ENCODE measurements at places on chromosomes 2 and 18.

DNA sequence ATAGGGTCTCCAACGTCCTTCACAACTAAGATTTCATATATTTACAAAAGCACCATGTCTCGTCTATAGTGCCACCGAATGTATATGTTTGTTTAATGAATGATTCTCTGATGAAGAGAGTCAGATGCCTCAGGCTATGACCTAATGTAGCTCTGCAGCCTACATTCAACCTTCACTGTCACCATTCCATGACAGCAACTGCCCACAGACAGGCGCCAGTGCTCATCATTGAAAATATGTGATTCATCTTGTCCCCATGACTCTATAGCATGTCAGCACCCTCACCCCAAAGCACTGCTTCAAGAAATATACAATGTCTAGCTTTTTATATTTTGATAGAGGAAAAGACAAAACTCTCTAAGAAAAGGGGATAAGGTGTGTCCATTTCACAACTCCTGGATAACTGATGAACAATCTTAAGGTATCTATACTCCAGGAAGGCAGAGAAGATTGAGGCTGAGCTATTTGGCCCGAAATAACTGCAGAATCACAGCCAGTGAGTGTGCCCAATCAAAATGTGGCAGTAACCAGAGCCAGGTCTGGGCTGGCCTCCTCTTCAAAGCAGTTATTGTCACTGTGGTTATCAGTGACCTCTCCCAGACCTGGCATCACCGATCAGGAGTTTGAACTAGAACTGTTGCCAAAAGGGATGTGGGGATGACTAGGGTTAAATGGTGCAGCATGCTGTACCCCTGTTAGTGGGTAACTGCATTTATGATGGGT, 246.6 kb downstream of the SETBP1 start:
- no peak for DNase-seq

DNA sequence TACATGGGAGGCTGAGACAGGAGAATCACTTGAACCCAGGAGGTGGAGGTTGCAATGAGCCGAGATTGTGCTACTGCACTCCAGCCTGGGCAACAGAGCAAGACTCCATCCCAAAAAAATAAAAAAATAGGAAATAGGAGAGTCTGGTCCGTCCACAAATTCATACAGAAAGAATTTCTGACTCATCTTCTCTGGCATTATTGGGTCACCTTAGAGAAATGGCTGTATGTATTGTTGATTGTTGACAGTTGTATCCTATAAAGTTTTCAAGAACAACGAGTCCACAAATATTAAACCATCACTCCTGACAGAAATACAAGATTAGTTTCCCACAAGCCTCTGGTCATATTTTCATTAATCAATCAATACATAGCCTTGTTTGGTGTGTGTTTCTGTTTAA, 20.4 kb downstream of the RBM43 start:
- DNase-seq: no peak

DNA sequence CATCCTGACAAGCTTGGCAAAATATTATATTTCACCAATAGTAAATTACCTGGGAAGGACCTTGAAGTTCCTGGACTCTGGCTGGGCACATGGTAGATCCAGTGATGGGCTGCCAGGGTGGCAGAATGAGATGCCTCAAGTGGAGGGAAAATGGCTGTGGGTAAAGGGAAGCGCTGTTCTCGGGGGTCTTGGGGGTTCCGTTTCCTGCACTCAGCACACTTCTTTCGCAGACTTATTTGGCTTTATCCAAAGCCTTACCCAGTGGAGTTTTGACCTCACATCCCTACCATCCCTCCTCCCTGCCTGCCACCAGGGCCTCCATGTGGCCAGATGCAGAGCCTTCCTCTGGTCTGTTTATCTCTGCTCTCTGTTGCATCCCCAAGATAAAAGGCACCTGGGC, 654.9 kb upstream of the HS6ST1 start:
- no peak for DNase-seq

DNA sequence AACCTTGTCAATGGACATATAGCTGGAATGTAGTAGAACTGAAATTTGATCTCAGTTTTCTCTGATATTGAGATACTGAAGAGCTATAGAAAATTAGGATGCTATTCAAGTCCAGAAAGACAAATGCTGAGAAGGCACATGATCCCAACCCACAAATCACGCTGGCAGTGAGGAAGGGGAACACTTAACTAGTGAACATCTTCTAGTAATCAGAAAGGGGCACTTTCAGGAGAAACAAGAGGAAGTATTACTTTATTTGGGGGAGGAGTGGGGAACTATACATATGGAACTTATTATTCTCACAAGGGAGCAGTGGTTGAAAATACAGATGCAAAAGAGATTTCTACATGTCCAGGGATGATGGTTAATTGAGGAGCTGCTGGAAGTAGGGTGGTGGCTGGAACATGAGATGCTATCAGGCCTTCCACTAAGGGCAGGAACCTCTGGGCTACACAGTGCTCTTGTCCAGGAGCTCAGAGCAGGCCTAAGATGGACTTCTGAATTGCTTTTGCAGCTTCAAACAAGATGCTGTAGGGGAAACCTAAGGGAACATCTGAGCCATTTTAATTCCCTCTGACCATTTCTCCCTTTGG, 79.3 kb downstream of the TGFA start:
- no peak for DNase-seq

GRCh38 chr2:131413148-131413747, 49.3 kb upstream of the RAB6D start:
- DNase-seq: no peak

GRCh38 chr2:185638771-185639170, 99.8 kb upstream of the FSIP2 start:
- DNase-seq: no peak

DNA sequence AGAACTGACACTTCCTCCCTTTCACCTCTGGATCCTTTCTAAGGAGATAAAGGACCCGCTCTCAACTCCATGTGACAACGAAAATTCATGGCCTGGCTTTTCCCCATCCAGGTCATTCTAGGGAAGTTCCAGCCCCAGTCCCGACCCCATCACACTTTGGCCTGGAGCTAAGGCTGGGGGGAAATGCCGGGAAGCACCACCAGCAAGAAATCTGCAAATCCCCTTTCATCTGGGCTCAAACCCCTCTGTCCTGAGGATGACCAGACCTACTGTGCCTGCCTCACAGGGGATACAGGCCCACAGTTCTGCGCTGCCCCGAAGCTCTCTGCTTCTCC, 1.3 kb downstream of the SIX2 start:
- DNase-seq: no peak

DNA sequence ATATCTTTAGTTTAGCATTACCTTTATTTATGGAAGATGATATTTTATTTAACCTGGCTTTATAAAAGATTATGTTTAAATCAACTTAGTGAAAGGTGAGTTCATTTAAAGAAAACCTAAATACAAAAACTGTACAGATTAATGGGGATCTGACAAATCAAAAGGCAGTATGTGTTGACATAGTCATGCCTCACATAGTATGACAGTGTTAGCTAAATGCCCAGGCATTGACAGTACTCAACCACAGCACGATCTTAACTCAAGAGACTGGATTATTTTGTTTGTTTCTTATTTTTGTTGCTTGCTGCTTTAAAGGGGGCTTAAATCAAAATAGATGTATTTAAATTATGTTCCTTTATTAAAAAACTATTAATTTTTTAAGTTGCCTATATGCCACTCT, 7.8 kb downstream of the DOK6 start:
- no peak for DNase-seq

DNA sequence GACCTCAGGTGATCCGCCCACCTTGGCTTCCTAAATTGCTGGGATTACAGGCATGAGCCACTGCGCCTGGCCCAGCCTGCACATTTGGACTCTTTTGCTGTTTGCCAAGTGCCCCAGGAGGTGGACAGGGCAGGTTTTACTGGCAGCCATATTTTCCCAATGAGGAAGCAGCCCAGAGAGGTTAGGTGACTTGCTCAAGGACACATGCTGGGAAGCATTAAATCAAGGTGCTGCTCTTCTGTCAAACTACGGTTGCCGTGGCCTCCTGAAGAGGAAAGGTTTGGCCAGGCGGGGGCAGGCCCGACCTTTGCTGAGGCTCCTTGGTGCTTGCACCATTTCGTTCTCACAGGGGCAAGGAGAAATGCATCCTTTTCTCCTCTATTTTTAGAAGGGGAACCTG, 44.0 kb downstream of the DNMT3A start:
- no peak for DNase-seq

- no peak for DNase-seq
Measured at GRCh38 chr2:217160978-217161973, 301.4 kb upstream of the TNP1 start.

DNA sequence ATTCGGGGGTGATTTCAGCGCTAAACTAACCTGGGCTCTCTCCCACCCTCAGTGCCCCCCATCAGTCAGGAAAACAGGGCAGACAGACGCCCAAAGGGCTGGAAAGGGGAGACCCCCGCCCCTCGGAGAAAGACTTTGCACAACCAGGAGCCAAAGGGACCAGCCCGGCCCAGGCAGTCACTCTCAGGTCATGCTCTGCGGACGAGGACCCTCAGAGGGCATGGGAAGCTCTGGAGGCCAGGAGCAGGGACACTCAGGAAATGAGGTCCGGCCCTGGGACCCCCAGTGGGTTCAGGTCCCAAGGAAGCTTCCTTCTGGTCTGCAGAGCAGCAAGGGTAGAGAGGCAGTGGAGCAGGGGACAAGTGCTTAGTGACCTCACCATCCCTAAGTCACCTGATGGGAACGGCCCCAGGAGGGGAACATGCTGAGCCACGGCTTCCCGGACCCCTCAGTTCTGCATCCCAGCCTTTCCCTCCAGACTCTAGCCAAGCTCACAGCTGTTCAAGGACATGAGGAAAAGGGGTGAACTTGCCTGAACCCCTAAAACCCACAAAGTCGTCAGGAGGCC, 88.0 kb upstream of the GPC1 start:
- DNase-seq: no peak

DNA sequence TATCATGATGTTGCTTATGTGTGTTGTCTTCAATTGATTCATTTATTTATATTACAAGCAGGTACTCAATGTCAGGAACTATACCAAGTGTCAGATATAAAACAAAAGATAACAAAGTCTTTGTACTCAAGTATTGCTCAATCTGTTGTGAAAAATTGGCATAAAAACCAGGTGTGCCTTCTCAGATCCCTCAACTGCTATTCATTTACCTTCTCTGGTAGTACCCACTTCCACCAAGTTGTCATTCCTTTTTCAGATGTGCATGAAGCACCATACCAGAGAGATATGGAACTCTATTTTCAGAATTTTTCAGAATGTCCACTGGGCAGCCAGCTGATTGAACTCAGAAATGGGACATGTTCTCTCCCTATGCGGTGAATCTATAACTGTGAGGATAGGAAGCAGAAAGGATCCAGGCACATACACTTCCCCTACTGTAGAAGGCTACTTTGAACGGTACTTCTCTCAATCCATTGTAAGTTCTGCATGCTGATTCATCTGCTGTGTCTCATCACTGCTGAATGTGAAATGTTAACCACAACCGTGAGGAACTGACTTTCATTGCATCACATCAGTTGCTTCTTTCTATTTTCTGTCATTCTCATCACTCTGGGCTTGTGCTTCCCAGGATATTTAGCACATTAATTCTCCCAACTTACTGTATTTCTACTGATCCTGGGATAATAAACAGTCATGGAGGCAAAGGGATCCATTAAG, 1621.3 kb downstream of the SUCLG1 start:
- DNase-seq: no peak

GRCh38 chr2:215136669-215137328, 1.6 kb downstream of the ABCA12 start:
- no peak for DNase-seq

DNA sequence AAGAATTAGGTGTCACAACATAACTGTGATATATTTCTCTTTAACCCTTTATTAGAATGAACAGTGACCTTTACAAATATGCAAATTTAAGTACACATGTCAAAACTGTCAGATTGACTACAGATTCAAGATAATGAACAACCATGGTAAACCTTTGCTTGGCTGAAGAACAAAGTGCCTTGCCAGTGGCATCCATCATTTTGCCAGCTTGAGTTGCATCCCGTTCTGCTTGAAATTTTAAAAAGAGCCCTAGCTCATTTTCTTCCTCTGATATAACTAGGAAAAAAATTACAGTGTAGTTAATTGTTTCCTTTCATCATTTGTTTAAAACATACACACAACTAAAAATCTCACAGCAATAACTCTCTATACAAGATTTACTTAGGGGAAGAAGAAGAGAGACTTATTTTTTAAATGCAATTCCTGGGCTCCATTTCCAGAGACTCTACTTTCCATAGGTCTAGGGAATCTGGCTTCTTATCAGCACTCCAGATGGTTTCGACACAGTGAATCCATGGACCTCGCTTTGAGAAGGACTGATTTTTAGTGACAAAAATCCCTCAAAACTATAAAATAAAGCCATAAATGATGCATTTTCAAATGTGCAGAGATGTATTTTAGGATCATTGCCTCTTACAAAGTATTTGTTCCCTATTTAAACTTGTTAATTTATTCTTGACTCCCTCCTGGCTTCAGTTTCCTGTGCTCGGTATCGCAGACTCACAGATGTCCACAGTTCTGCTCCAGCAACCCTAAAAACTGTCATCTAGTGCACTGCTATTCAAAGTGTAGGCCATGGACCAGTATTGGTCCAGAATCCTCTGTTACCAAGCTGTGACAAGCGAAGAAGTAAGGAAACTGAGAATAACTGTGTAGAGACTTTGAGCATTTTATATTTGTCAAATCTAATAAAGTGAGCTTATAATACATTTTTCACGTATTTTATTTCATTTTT, 50.1 kb downstream of the ICA1L start:
- DNase-seq: no peak

GRCh38 chr18:56202678-56203077, 435.7 kb downstream of the TXNL1 start:
- no peak for DNase-seq

- DNase-seq: no peak
Measured at GRCh38 chr18:74171910-74172606, 23.7 kb downstream of the TIMM21 start.
